ENCODE measurements at places on chromosomes 11 and 22.
A peak's percentile ranks its signal among the peaks of the same experiment; 100 is the strongest.

DNA sequence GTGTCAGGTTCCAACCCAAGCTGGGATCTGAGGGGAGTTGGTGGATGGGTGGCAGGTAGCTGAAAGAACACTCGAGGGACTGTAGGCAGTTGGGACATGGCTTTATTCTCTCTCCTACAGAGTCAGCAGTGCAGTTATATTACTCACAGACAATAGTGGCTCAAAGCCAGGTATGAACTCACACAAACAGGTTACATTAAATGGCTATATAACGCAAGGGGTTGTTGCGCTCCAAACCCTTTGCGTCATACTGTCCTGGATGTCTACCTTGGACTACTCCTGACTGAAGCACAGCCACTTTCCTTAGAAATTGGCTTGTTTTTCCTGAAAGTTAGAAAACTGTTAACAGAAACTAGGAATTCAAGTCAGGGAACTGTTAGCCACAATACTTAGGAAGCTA, 66.4 kb upstream of the OR4B1 start:
- DNase-seq: no peak

DNA sequence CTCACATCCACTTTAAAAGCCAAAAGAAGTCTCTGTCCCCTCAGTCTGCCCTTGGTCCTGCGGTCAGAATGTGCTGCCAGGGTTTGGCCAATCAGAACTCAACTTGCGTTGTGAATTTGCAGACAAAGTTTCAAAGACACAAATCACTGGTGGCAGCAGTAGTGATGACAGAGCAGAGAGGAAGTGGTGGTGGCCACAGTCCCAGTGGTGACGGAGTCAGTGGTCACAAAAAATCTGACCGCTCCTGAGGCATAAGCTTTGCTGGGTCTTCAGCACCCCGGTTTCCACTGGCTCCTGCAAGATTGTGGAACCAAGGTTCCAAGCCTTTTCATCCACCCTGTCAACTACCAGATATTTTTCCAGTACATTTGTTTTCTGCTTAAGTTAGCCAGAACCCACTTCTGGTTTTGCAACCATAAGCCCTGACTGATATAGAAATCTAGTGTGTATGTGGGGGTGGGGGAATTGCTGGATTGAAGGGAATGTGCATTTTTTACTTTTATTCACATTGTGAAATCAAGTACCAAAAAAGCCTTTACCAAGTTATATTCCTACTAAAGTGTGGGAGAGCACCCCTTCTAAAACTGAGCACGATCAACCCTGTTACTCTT, 112.3 kb downstream of the TMPRSS5 start:
- no peak for DNase-seq

DNA sequence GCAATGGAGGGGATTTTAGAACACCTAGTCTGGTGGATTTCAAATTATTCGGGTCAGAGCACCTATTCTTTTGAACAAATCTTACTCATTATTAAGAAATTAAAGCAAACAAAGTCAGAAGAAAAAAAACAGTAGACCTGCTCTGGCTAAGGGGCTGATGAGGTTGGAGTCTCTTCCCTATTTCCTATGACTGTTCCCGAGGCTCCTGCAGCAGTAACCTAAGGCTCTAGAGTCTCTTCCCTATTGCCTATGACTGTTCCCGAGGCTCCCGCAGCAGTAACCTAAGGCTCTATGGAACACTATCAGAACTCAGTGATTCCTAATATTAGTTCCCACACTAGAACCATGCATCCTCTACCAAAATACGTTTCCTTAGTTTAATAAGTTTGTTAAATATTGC, 607.9 kb downstream of the NTM start:
- no peak for DNase-seq

- DNase-seq: no peak
These were observed 126.3 kb downstream of the ADAMTS15 start for GRCh38 chr11:130574740-130575139.

- DNase-seq: no peak
These were observed 34.0 kb upstream of the CARS1 start for GRCh38 chr11:3091081-3091845.

DNA sequence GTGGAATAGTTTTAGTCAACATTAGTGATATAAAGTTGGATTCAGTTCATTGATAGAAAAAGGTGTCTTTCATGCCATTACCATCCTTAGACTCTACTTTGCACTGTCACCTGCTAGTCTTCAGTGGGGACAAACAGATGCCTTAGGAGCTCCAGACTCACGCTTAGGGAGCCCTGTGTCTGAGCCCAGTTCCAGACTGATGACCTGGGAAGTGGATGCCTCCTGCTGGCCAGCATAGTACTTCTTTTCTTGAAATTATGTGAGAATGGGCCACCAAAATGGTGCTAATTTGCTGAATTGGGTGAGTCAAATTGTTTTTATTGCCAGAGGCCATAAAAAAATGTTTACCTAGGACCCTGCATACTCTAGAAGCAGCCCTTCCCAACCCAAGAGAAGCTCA, 53.9 kb downstream of the NOX4 start:
- no peak for DNase-seq

DNA sequence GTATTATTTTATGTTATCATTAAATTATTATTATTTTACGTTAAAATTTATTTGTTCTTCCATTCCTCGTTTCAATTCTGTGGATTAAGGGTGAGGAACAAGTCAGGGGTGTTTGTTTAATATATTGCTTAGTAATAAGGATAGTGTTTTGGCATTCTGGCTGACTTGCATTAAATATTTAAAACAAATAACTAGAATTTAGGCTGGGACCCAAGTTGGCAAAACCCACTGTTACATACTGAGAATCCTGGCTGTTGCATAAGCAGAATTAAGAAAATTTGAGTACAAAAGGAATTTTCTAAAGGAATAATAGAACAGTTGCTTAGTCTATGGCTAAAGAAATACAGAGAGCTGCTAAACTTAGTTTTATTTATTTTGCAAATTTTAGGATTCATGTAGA, 196.4 kb downstream of the GUCY1A2 start:
- no peak for DNase-seq

- DNase-seq: no peak
These were observed 907.7 kb downstream of the BRD1 start for GRCh38 chr22:48919851-48920589.

- DNase-seq: no peak
These were observed 15.0 kb downstream of the SIK3 start for GRCh38 chr11:117083011-117083935.

DNA sequence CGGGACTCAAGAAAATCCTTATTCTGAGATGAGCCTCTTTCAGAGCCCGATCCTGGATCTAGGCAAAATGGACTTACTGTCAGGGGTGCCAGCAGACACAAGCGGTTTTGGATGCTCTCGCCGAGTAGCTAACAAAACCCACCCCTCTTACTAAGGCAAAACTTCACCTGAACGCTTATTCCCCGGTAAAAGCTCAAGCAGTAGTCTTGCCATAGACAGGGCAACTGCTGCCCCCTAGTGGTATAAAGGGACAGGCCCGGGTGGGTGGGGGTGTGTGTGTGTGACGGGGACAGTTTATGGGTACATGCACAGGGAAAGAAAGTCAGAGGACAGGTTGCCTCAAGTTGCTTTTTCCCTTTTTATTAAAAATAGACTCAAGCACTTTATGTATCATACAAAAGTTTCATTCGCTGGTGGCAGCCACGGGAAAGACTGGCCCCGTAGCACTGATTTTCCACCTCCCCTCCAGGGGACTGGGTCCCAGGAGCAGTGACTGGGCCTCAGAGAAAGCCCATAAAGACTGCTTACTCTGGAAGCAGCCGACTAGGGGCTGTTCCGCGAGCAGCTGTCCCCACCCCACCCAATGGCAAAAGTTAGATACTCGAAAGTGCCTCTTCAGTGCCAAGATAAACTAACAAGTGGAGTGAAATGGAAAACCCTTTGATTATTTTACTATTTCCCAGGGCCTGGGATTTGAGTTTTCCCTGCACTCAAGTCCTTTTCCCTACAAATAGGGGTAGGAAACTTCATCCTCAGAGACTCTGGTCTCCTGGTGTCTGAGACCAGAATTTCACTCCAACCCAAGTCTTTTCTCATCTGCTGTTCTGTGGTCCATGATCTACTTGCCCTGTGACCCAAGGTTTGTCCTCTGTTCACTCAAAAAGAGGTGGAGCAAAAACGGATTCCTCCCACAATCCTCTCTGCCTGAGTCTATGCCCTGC, 4.7 kb downstream of the YPEL4 start:
- DNase-seq: peak; percentile 77

DNA sequence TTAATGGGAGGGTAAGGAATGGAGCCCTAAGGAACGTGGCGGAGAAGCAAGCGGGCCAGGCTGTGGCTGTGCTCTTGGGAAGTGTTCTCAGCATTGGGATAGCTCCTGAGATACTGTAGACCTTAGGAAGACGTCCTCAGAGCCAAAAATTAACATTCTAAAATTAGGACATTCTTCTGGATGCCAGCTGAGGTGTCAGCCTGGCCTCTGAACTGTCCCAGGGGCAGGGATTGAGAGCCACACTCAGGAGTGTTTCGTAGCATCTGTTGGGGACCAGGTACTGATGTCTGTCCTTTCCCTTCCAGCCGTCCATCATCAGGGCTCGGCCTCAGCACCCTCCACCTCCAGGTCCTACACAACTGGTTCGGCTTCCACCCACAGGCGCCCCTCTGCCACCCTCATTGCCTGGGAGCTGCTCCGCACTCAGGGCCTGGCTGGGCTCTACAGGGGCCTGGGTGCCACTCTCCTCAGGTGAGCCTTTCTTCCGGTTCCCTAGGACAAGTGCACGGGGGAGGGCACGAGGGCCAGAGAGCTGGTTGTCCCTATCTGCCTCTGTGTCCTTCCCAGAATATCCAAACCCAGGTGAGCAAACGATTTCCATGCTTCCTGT, 23.6 kb downstream of the SLC25A18 start:
- DNase-seq: no peak

- no peak for DNase-seq
These were observed 27.9 kb upstream of the GRK3 start for GRCh38 chr22:25536589-25536988.

DNA sequence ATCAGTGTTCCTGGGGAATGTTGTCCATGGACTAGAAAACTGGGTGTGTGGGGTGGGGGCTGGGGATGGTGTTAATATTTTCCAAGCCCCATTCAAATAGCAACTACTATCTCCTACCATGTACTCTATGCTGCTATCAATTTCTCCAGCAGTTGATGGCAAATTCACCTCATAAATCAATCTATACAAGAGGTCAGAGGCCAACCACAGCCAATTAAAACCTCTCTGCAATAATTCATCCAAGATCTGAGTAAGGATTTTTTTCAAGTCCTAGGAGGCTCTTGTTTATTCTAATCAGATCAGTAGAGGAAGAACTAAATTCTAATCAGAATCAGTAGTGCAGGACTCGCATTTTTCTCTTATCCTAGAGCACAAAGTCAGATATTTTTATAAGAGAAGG, 73.4 kb upstream of the WT1 start:
- DNase-seq: no peak

DNA sequence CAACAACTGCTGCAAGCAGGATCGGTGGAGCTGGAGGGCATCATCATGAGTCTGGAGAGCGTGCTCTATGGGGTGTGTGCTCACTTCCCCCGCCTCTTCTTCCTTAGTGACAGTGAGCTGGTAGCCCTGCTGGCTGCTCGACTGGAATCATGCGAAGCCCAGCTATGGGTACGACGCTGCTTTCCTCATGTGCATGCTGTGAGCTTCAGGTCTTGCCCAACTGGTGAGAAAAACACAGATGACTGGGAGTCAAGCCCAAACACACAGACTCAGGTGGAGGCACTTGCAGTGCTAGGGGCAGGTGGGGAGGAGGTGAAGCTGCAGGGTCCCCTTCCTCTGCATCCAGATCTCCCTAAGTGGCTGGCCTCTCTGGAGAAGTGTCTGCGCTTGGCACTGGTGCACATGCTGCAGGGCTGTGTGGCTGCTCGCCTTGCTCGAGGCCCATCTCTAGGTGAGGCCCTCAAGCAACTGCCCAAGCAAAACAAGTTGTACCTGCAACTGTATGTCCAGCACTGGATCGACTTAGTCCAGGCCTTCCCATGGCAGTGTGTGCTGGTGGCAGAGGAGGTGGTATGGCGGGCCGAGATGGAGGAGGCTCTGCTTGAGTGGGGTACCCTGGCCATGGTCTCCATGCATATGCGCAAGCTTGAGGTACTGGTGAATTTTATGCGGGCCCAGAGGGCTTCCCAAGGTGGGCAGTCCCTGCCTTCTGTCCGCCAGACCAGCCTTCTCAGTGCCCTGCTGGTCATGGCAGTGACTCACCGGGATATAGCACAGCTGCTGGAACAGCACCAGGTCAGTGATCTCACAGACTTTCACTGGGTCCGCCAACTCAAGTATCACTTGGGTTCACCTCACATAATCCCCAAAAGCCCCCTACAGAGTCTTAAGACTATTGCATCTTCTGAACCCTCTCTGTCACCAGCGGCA, 48.1 kb downstream of the DNHD1 start:
- no peak for DNase-seq

GRCh38 chr22:47204002-47204979, 441.8 kb downstream of the TBC1D22A start:
- no peak for DNase-seq

DNA sequence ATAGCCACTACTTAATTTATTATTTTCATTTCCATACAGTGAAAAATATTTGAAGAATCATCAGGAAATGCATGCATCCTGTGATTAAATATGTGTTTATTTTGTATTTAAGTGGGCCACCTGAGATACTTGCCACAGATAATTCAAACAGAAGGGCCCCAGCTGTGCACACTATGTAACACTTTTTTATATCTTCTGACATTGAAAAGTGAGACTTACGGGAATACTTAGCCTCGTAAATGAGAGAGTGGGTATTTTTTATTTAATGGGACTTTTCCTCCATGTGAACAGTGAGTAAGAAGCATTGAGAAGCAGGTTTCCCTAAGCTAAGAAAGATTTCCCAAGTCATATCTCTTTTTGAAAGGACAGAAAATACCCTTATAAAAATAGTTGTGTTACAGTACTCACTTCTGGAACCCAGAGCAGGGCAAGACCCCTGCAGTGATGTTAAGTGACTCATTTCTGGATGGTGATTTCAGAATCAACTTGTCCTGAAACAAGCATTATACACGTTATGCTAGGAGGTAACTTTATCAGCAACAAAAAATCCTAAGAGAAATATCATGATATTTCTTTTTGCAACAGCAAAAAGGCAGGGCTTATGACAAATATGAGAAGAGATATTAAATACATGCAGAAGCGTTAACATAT, 478.1 kb upstream of the CHORDC1 start:
- DNase-seq: no peak

DNA sequence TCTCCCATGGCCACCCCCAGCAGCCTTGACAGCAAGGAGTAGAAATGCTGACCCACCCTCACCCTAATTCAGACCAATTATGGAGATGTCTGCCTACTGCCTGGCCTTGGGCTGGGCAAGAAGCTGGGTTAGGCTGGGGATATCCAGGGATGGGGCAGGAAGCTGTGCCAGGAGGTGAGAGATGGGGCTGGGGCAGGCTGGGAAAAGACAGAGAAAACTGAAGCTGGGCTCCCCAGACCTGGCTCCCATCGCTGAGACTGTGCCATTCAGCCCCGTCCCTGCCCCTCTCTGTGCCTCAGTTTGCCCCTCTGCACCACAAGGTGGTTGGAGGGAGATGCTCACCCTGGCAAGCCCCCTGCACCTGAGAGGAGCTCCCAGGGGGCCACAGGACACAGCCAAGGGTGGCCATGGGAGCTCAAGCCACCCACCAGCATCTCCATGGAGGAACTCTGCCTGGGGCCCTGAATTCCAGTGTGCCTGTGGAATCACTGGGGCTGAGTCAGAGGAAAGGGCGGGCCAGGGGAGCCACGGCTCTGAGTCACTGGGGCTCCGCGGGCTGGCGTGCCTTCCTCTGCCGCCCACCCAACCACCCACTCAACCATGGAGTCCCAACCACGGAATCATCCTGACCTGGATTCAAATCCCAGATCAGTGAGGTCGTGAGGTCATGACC, 6.0 kb upstream of the CARD10 start:
- DNase-seq: peak; percentile 36

All from stimulated activated CD4-positive, alpha-beta T cell treated with anti-CD3 and anti-CD28 coated beads, Interleukin-4, amount 100 ng/mL, for 4 hours (primary cell).